Left kidney (tissue), 8 donors: ENCODE measurements at places on chromosomes 6 and 20. TPM values are rescaled to one million over a fixed set of nuclear protein-coding genes. Genes with fewer than 3 reads are reported as not detected.
A peak's percentile ranks its signal among the peaks of the same experiment; 100 is the strongest.

TCF21 gene
- polyA plus RNA-seq, result 202 TPM

SLC32A1 gene
- polyA plus RNA-seq, result 1.6 TPM

XKR7 gene
- 0.35 TPM for polyA plus RNA-seq

COL21A1 gene
- 124 TPM for polyA plus RNA-seq

C20orf144 gene
- 0.33 TPM for polyA plus RNA-seq

RPP21 gene
- polyA plus RNA-seq, result 23.3 TPM

BMP7 gene
- 62.4 TPM for polyA plus RNA-seq

DNA sequence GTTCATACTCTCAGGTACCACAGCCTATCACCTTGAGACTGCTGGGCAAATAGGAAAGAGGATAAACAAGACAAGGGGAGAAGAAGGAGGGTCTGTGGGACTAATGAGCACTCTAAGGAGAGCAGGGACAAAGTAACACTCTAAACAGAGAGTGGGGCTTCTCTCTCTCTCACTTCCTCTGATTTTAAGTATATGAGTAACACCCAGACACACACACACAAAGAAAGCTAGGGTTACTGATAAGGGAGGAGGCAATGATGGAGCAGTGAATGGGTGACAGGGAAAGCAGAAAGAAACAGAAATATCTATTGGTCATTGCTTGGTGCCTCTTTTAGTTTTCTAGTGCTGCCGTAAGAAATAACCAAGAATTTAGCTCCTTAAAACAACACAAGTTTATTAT, 96.2 kb upstream of the RNF217 start:
- DNase-seq, result no peak

DNA sequence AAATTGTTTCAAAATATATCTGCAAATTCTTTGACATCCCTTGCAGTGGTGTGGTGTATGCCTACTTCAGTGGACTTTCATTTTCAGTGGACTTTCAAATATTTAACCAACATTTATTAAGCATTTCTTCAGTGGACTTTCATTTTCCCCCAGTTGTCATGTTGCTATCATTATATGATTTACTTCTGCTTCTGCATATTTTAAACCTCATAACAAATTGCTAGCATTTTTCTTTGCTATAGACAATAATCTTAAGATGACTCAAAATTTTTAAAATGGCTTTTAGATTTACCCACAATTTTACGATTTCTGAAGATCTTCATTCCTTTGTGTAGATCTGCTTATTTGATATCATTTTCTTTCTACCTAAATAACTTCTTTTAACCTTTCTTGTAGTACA, 592.7 kb upstream of the SLC35B3 start:
- no peak for DNase-seq

DNA sequence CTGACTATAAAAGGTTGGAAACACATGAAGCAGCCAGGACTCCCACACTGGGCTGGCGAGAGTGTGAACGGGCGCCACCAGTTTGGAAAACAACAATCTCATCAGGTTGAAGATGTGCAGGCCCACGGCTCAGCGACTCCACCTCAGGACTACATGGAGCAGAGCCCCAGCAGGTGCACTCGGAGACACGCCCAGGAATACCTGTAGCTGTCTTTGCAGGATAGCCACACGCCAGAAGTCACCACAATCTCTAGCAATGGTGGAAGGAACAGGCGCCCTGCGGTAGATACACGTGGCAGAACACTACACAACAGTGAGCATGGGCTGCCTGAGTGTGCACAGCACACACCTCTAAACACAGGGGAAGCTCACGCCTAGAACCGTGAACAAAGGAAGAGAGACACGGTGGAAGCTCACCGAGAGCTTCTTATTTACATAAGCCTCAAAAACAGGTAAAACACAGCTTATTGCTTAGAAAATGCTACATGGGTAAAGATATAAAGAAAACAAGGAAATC, 28.7 kb upstream of the RPS6KA2 start:
- no peak for DNase-seq

GRCh38 chr6:44674226-44675155, 287.0 kb downstream of the CDC5L start:
- no peak for DNase-seq

GRCh38 chr20:38714308-38714707, 10.0 kb upstream of the SLC32A1 start:
- no peak for DNase-seq

DNA sequence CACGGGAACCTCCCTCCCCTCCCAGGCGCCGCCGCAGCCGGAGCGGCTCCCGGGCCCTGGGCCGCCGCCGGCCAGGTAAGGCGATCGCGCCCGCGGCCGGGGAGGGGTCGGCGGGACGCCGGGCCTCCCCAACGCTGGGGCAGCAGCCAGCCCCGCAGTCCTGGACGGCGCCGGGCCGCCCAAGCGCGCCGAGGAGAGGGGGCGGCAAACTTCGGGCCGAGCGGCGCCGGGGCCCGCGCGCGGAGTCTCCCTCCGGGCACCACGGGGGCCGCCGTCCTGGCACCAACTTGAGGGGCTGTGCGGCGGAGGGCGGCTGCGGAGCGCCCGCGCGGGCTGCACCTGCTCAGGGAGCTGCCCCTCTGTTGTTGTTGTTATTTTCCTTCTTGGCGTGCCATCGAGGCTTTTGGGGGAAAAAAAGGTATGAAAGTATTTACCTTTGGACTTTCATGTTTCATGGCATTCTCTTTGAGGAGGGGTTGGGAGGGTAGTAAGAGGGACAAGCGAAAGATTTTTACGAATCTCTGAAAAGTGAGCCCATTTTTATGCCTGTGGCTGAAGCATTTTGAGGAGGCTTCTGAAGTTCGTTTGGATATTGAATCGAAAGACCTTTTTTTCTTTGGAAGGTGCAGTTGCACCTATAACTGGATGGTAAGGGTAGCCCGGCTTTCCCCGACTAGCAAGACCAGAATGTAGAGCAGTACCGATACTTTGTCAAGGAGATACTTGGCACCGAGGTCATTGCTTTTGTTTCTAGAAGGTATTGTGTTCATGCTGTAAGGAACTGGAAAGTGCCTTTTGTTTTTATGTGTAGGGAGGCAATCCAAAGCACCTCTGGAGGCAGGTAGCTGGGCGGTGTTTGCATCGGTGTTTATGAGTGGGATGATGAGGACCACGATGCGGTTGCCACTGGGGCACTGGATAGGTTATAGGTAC, at the start of gene RNF182:
RNF182 (plus strand) TSS at position 4 of the 933 bp plus-strand sequence. CDS start 52,168 bp downstream, outside the sequence.
- DNase-seq, result peak; percentile 20

GRCh38 chr6:46219661-46220060, 48.9 kb upstream of the ENPP5 start:
- DNase-seq, result no peak

- no peak for DNase-seq
Observed at GRCh38 chr20:4550740-4551139, 171.0 kb upstream of the PRND start.

DNA sequence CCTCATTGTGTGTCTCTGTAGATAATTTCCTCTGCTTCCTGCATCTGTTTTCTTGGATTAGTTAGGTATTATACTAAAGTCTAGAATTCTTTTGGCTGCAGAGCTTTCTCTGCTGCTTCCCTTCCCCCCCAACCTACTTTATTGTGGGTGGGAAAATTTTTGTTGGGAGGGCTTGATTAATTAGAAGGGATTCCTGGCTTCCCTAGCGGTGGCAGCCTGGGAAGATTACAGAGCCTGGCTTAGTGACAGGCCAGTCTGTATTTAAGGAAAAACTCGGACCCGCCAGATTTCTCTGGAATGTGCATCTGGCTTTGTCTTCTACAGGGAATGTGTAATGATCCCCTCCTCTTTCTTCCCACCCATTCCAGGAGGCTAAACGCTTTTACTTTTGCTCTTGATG, 31.2 kb downstream of the SLX4IP start:
- DNase-seq, result peak; percentile 12

DNA sequence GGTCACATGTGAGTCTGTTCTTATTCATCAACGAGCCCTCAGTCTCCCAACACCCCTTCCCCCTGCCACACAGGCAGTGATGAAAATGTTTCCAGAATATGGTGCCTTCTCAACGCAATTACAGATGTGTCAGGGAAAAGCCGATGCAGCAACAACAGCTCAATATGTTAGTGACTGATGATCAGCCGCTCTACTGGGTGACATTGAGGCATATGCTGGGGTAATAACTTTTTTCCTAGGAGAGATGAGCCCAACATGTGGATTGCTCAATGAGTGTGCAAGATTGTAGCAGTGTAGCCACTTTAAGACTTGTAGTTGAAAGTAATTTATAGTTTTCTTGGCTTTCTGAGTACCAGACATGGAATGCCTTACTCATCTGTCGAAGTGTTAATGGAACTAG, 49.4 kb downstream of the DTD1 start:
- no peak for DNase-seq

GRCh38 chr6:139591075-139591865, 216.8 kb upstream of the CITED2 start:
- DNase-seq, result no peak

DNA sequence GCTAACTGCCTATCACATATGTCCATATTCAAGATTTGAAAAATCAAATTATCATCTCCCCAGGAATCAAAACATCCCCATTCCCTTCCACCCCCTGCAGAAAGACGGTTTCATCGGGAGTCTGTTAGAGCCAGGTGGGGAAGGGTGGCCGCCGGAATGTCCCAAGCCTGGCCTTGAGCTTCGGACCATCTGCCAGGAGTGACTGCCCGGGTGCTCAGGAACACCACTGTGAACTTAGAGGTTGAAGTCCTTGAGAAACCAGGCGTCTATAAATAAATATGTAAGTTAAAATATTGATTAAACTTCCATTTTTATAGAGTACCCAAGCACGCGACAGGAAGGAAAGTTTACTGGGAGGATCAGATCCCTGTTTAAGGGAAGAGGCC, 250.8 kb downstream of the DLL1 start:
- DNase-seq, result no peak

DNA sequence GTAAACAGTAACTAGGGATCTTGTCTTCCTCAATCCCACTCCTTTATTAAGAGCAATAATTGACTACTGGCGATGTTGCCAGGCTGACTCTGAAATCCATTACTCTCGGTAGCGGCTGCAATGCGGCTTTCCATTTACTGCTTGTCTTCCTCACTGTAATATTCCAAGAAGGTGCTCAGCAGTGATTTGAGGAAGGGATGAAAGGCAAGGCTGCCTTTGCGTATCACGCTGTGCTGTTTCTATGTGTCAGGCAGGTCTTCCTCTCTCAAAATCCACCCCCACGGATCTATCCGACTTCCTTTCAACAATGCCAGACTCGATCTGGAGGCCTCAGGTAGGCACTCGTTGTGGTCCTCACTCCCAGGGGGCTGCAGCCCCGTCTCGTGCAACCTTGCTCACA, 261.4 kb upstream of the CDH4 start:
- no peak for DNase-seq

- no peak for DNase-seq
Observed at GRCh38 chr20:36116807-36117441, 37.6 kb upstream of the EPB41L1 start.

DNA sequence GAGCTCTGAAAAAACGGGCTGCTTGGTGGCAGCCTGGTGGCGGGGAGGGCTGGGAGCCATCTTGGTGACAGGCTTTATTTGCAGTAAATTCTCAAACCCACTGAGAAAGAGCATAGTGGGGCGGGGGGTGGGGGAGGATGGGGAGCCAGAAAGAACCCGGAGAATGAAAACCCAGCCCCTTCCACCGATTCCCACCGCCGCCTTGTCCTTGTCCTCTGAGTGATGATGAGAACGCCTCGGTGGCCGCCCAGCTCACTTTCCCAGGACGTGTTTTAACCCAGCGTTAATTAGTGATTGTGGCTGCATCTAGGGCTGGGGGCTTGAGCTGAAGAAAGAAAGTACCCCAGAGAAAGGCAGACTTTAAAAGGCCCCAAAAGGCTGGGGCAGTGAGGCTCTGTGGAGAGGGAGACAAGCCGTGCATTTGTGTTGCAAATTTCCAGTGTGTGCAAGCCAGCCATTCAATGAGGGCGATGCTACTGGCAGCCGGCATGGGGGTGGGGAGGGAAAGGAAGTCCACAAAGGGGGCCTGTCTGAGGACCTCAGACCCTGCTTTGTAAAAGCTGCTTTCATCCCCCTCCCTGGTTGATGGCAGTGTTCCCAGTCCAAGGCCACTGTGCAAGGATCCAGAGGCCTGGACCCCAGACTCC, 6.2 kb upstream of the GHRH start:
- no peak for DNase-seq

DNA sequence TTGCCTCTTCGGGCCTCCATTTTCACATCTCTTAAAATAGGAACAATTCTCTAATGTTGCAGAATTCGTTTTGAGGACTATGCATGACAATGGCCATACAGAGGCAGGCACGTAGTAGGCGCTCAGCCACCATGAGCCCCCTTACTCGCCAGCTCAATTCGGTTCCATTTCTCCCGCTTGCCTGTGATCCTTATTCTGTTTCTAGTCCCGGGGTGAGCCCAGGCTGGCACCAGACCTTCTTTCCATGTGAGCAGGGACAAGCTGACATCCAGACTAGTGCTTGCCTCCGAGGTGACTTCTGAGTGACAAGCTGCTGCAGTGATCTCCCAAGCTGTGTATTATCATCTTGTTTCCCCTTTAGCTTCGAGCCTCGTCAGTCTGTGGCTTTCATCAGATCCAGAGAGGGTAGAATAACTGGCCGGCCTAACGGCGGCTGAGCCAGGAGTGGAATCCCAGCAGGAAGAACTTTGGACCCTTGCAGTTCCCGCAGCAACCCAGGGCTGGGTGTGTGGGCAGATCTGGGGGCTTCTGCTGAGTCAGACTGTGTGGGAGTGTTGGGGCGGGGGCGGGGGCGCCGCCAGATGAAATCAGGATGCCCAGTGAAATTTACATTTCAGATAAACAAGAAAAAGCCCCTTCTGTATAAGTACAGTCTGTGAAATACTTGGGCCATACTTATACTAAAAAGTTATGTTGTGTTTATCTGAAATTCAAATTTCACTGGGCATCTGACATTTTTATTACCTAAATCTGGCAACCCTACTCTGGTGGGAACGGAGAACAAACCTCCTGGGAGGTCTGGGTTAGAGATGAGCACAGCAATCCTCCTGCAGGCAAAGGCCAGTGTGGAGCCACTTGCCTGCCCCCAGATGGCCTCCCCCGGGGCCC, 10.9 kb downstream of the BANF2 start:
- peak; percentile 55 for DNase-seq

DNA sequence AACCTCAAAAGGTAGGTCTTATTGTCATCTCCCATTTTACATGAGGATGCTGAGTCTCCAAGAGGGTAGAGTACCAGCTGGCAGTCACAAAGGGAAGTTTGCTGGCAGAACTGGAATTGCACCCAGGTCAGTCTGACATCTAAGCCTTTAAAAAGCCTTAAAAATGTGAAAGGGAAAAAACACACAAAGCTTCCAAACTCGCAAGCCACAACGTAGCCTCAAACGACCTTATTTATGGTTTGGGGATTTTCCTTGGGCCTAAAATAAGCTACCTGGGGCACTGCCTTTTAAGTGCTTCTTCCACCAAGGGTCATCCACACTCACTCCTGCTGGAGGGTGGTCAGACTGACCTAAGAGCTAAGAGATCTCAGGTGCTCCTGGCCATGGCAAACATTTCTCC, 2.1 kb downstream of the MBOAT1 start:
- DNase-seq, result no peak

DNA sequence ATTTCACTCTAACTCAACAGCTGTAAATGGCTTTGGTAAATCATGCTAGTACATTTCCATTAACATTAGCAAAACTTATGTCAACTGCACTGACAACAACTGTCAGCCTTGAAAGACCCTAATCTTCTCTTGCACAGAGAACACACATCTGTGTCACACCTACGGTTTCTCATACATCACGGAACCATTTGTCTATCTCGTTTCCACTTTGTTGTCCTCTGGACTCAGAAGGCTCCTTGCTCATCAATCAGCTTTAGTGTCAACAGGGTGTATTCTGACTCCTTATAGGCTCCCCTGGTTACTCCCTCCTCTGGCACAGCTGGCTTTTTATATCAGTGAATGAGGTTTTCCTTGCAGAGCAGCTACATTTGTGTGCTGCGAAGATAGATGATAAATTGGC, 49.3 kb downstream of the CD83 start:
- DNase-seq, result peak; percentile 35
